Spinal cord (tissue), 10 donors: ENCODE measurements at places on chromosomes 12 and 14. TPM values are rescaled to one million over a fixed set of nuclear protein-coding genes. Genes with fewer than 3 reads are reported as not detected.

GRCh38 chr12:122870867-122871664 lies 24.9 kb downstream of the VPS37B start:
- H3K4me1 ChIP-seq = peaks cover 49% of the 10 kb centered on the region
- peaks cover 42% of the 10 kb centered on the region for H3K36me3 ChIP-seq
- H3K27ac ChIP-seq = peak overlapping the region; percentile 87
- no peak for DNase-seq

- no peak for DNase-seq
- H3K4me1 ChIP-seq = peaks cover 3% of the 10 kb centered on the region
- no peaks in the 10 kb centered on the region for H3K27me3 ChIP-seq
- peak overlapping the region; percentile 41 for H3K4me3 ChIP-seq
These were observed 706 bp upstream of the DIO2 start for GRCh38 chr14:80212023-80212397.

GRCh38 chr12:11657511-11657910 lies 8.0 kb downstream of the ETV6 start:
- no peak for DNase-seq
- H3K36me3 ChIP-seq = no peaks in the 10 kb centered on the region

The TAS2R8 gene
- total RNA-seq = 0.11 TPM

GRCh38 chr14:91980157-91980556 lies 32.7 kb upstream of the FBLN5 start:
- no peak for DNase-seq
- no peaks in the 10 kb centered on the region for H3K4me1 ChIP-seq
- H3K27me3 ChIP-seq = no peaks in the 10 kb centered on the region
- peaks cover 12% of the 10 kb centered on the region for H3K36me3 ChIP-seq
- no peak overlapping the region for H3K4me3 ChIP-seq

- DNase-seq = no peak
- H3K4me1 ChIP-seq = peaks cover 96% of the 10 kb centered on the region
- no peak overlapping the region for H3K4me3 ChIP-seq
- H3K27me3 ChIP-seq = no peaks in the 10 kb centered on the region
- H3K27ac ChIP-seq = peak overlapping the region; percentile 72
These were observed 61.1 kb downstream of the NCOR2 start for GRCh38 chr12:124506145-124506831.

DNA sequence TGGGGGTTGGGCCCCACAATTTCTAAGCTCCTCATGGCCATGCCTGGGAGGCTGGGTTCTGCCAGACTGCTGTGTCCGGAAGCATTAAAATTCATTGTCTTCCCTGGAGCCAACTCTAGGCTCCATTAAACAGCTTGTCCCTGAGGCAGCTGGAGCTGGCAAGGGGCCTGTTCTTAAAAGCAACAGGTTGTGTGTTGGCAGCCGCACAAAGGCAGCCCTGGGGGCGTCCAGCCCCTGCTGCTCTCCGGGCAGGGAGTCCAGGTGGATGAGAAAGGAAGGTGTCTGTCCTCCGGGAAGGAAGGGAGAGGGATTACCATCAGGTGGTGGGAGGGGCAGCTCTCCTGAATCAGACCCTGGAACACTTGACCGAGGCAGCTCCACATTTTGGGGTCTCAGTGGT lies 98.9 kb downstream of the CHST11 start:
- H3K4me3 ChIP-seq = no peak overlapping the region
- H3K27ac ChIP-seq = no peak overlapping the region
- H3K36me3 ChIP-seq = no peaks in the 10 kb centered on the region

DNA sequence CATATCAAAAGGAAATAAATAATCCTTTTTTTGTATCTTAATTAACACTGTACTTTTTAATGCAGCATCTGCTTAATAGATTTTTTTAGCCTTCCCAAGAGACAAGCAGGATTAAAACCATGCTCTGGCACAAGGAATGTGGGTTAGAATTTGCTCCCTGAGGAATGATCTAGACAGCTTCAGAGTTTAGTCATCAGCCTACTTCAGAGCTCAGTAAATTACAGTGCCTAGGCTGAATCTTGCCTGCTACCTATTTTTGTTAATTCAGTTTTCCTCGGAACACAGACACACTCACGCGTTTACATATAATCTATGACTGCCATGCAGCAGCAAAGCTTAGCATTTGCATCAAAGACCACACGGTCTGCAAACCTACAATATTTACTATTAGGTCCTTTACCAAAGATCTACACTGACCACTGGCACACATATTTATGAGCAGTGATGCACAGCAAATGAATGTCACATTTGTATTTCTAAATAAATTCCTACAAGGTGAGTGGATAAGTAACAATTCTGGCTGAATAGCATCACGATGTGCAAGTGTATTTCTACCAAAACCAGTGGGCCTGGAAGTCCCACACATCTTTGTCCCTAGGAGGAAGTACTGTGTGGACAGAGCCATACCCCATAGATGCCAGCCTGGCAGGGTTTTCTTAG lies 309.8 kb upstream of the TMEM132C start:
- H3K27ac ChIP-seq = no peak overlapping the region
- H3K4me3 ChIP-seq = no peak overlapping the region
- H3K36me3 ChIP-seq = no peaks in the 10 kb centered on the region
- DNase-seq = no peak
- no peaks in the 10 kb centered on the region for H3K4me1 ChIP-seq

DNA sequence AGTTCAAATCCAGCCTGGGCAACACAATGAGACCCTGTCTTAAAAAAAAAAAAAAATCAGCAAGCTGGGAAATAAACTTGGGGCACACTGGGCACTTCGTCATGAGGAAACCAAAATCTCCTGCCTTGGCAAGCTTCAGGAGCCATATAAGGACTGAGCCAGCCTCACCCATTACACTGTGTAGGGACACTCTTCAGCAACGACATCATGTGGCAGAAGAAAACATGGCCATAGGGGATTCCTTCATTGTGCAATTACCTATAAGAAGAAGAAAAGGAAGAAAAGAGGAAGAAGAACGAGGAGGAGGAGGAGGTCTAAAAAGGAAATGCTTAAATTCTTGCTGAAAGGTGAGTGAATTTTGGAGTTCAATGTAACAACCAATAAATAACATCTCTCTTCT lies 26.1 kb upstream of the IFNG start:
- H3K27ac ChIP-seq = no peak overlapping the region
- H3K27me3 ChIP-seq = no peaks in the 10 kb centered on the region
- H3K36me3 ChIP-seq = no peaks in the 10 kb centered on the region
- no peak overlapping the region for H3K4me3 ChIP-seq

DNA sequence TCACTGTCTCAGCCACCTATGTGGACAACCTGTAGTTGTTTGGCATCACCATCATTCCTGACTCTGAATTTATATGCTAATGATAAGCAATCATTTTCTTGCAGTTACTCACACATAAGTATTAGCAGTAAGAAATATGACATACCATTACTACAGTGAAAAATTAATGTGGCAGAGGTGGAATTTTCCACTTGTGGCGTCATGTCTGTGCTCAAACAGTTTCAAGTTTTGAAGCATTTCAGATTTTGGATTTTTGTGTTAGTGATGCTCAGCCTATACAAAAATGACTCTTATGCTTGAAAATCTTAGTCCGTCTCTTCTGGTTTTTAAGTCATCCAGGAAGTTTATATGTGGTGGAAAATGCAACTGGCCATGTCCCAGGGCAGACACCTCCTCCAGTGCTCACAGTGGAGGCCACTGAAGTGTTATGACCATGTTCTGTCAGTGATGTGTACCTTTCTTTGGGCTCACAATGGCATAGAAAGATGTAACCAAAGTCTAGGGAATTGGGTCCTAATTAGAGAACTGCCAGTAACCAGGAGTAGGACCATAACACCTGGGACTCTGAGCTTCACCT lies 220.6 kb downstream of the SYT1 start:
- no peaks in the 10 kb centered on the region for H3K4me1 ChIP-seq
- H3K27ac ChIP-seq = no peak overlapping the region
- H3K4me3 ChIP-seq = no peak overlapping the region
- no peaks in the 10 kb centered on the region for H3K27me3 ChIP-seq

GRCh38 chr12:61758661-61759060 lies 501.5 kb upstream of the USP15 start:
- DNase-seq = no peak
- H3K27me3 ChIP-seq = no peaks in the 10 kb centered on the region
- no peaks in the 10 kb centered on the region for H3K4me1 ChIP-seq
- no peaks in the 10 kb centered on the region for H3K36me3 ChIP-seq
- H3K27ac ChIP-seq = no peak overlapping the region

GRCh38 chr12:127284021-127284420 lies 982.9 kb upstream of the TMEM132C start:
- H3K27ac ChIP-seq = no peak overlapping the region
- peaks cover 2% of the 10 kb centered on the region for H3K27me3 ChIP-seq
- no peak overlapping the region for H3K4me3 ChIP-seq

The ANO6 gene
- total RNA-seq = 105 TPM

The TMEM229B gene
- total RNA-seq = 26.9 TPM

GRCh38 chr12:108289350-108290161 lies 49.6 kb downstream of the CMKLR1 start:
- H3K27me3 ChIP-seq = no peaks in the 10 kb centered on the region
- peak; percentile 87 for DNase-seq
- H3K4me1 ChIP-seq = peaks cover 16% of the 10 kb centered on the region

DNA sequence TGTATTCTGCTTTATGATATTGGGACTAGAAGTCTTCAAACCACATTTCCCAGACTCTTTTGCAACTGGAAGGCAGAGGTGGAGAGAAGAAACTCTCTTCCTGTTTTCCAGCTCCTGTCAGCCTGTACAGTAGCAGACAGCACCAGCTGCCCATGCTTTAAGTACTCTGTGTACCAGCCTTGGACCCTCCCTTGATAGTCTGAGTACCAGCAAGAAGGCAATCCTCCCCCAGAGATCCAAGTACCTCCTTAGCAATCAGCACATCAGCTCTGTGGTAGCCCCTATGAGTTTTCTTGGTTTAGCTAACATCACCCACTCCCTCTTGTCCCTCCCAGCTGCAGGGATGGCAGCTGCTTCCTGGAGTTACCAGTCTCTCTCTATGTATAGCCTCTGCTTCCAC lies 56.3 kb downstream of the STXBP6 start:
- no peaks in the 10 kb centered on the region for H3K27me3 ChIP-seq
- no peaks in the 10 kb centered on the region for H3K4me1 ChIP-seq
- no peak overlapping the region for H3K27ac ChIP-seq

DNA sequence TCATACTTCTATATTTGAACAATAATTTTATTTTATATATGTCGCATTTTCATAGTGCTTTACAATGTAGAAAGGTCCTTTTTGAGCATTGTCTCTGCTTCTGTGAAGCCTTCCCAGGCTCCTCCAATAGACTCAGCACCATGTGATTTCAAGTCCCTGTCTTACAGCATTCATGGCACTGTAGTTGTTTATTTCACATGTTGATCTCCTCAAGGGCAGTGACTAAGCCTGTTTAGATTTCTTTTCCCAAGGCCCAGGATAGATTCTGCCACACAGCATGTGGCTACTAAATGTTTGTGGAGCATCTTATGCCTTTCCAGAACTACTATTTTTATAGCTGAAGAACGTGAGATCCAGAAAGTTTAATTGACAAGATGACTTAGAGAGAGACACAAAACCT lies 391.7 kb downstream of the TMEM117 start:
- no peak overlapping the region for H3K27ac ChIP-seq
- no peak overlapping the region for H3K4me3 ChIP-seq
- no peaks in the 10 kb centered on the region for H3K36me3 ChIP-seq
- H3K4me1 ChIP-seq = no peaks in the 10 kb centered on the region
- DNase-seq = no peak
- H3K27me3 ChIP-seq = no peaks in the 10 kb centered on the region

The GPR135 gene
- 5.7 TPM for total RNA-seq

GRCh38 chr14:101480747-101481530 lies 80.4 kb upstream of the DIO3 start:
- H3K36me3 ChIP-seq = no peaks in the 10 kb centered on the region
- H3K27ac ChIP-seq = no peak overlapping the region
- H3K4me1 ChIP-seq = peaks cover 15% of the 10 kb centered on the region

DNA sequence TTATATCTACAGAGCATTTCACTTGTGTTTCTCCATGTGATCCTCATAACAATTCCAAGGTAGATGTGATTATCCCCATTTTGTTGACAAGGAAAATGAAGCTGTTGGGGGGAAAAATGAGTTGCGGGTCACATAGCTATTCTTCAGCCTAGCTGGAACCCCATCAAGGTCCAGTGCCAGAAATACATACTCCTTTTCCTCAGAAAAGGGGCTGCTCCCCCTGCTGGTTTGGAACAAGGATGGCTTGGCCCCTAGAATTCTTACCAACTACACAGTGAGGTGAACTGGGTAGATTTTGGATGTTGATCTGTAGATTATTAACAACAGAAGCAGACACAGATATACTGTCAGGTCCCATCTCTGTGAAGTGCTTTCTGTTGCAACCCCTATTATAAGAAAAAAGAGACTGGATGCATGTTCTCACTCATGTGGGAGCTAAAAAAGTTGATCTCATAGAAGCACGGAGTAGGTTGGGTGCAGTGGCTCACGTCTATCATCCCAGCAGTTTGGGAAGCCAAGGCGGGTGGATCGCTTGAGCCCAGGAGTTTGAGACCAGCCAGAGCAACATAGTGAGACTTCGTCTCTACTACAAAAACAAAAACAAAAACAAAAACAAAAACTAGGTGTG lies 8.9 kb downstream of the IKZF4 start:
- H3K4me3 ChIP-seq = no peak overlapping the region
- peaks cover 81% of the 10 kb centered on the region for H3K36me3 ChIP-seq
- peak overlapping the region; percentile 33 for H3K27ac ChIP-seq
- no peaks in the 10 kb centered on the region for H3K27me3 ChIP-seq
- peaks cover 8% of the 10 kb centered on the region for H3K4me1 ChIP-seq
- DNase-seq = peak; percentile 78

The FGF23 gene
- 0.40 TPM for total RNA-seq

DNA sequence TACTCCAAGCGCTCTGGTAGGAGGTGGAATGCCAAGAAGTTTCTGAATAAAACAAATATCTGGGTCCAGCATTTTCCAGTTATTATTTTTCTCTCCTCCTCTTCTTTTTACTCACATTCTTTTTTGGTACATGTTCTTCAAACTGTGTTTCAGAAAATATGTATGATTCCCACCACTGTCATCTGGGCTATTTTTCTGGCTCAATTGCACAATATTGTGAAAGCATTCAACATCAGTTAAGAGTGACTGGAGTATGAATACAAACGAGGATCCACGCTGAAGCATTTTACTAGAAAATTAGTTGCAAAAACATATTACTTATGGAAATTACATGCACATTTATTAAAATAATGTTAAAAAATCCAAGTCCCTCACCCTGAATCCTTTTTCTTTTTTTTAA lies 61.5 kb downstream of the KCNMB4 start:
- no peaks in the 10 kb centered on the region for H3K27me3 ChIP-seq
- H3K4me1 ChIP-seq = no peaks in the 10 kb centered on the region
- peaks cover 3% of the 10 kb centered on the region for H3K36me3 ChIP-seq
- DNase-seq = no peak
- no peak overlapping the region for H3K27ac ChIP-seq

The MAP4K5 gene
- total RNA-seq = 91.3 TPM
